Breast epithelium (tissue), 4 donors: ENCODE measurements at places on chromosomes 1 and 21. TPM values are rescaled to one million over a fixed set of nuclear protein-coding genes. Genes with fewer than 3 reads are reported as not detected.
A peak's percentile ranks its signal among the peaks of the same experiment; 100 is the strongest.

LAD1 gene
- not detected for total RNA-seq

ACOT11 gene
- total RNA-seq = 1.6 TPM

PLA2G2A gene
- 91.9 TPM for total RNA-seq

- no peak overlapping the region for H3K27ac ChIP-seq
- H3K36me3 ChIP-seq = no peaks in the 10 kb centered on the region
- H3K4me1 ChIP-seq = no peaks in the 10 kb centered on the region
These were observed 28.9 kb downstream of the VANGL1 start for GRCh38 chr1:115670476-115671175.

- DNase-seq = no peak
- H3K27me3 ChIP-seq = no peaks in the 10 kb centered on the region
- H3K27ac ChIP-seq = no peak overlapping the region
These were observed 244.7 kb downstream of the RRAGC start for GRCh38 chr1:38614861-38615260.

DNA sequence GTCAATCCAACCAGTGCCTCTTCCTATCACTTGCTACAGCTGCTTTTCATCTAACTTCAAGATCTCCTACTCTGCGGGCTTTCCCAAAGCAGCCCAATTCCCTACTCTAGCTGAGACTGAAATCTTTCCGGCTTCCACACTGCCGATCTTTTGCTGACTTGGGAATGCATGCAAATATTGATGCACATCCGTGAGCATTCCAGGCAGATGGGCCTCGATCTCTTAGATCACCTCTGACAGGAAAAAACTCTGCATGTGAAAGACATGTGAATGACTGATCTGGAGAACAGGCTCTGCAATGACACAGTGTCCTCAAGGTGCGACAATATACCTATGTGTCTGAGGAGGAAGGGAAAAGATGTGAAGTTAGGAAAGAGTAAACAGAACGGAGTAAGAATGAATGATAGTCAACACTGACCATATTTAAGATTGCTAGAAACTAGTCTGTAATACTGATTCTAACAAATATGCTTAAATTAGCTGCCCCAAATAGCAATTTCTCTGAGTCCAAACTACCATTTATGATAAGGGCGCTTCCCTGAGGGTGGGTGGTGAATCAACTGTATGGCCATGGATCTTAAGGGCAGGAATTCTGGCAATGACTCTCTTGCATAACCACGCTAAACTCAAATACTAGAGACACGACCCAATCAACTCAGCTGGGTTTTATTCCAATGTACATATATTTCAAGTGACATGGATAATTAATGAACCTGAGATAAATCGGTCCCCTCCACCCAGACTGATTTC is 8.4 kb downstream of the TAF5L start:
- H3K27ac ChIP-seq = no peak overlapping the region
- H3K36me3 ChIP-seq = peaks cover 2% of the 10 kb centered on the region
- H3K4me1 ChIP-seq = no peaks in the 10 kb centered on the region
- H3K4me3 ChIP-seq = no peak overlapping the region

GRCh38 chr1:239570878-239571277 is 184.5 kb downstream of the CHRM3 start:
- no peaks in the 10 kb centered on the region for H3K4me1 ChIP-seq
- H3K27me3 ChIP-seq = no peaks in the 10 kb centered on the region
- no peak for DNase-seq
- H3K36me3 ChIP-seq = no peaks in the 10 kb centered on the region

DNA sequence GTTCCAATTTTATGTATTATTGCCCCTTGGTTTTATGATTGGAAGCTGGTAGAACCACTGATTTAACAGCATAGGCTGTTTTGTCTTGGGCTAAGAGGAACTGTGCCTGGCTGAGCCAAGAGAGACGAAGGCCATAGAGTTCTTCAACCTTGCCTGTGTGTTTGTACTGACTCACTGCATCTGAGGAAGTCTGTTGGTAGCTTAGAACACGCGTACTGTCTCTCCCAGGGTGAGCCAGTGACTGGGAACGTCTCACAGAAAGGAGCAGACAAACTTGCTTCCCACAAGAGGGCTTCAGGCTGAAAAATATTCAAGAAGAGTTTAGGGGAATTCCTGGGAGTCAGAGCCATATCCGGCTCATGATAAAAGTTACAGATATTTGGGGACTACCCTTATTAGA is 14.9 kb downstream of the TMEM51 start:
- H3K36me3 ChIP-seq = no peaks in the 10 kb centered on the region
- no peaks in the 10 kb centered on the region for H3K27me3 ChIP-seq
- no peak for DNase-seq
- no peak overlapping the region for H3K4me3 ChIP-seq
- H3K27ac ChIP-seq = peak overlapping the region; percentile 33
- no peaks in the 10 kb centered on the region for H3K4me1 ChIP-seq

- peak within 1 kb of the TSS; percentile 88 for H3K4me3 ChIP-seq
- no peaks in the 10 kb centered on the region for H3K36me3 ChIP-seq
- no peaks in the 10 kb centered on the region for H3K4me1 ChIP-seq
These were observed at the start of gene NEXN for GRCh38 chr1:77888081-77888780. Gene NEXN, plus strand, starts transcription at chr1:77888624. Its CDS starts 27,483 bp downstream, at chr1:77916107.

DNA sequence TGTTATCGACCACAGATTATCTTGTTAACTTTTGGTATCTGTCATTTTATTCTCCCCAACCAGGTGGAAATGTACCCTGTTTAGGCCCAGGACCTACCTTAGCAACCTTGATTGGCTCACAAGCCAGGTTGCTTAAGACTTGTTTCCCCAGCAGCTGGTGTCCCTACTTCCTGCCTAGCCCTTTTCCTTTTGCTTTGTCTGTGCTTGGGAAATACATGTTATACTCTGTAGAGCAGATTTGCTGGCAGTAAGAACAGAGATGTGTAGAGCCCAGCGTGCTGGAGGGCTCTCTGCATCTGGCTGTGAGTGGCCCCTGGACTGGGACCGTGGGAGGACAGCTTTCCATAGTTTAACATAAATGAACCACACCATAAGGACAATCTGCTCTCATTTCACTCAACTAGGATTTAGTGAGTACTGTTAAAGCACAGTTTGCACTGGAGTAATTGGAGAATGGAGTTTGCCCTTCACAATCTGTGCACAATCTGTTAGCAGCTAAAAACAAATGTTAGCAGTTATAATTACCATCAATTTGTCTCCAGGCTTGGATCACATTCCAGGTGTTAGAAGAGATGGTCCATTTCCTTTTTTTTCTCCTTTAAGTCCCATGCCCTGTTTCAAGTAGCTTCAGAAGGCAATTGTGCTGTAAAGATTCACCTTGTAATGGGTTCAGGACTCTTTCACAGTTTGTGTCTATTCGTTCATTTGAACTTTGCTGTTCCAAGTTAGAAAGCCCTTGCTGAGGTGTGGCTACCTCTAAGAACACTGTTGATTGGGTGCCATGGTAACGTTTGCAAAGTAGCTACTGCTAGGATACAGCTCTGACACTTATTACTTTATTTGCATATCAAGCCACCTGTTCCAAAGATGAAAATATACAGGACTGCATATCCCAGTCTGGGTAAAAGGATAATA is at the start of gene APOBEC4:
APOBEC4 (minus strand) TSS at position 770 of the 915 bp plus-strand sequence. CDS start 4,535 bp downstream, outside the sequence.
- DNase-seq = no peak
- H3K4me1 ChIP-seq = no peaks in the 10 kb centered on the region
- H3K36me3 ChIP-seq = no peaks in the 10 kb centered on the region
- no peak within 1 kb of the TSS for H3K4me3 ChIP-seq

- no peak overlapping the region for H3K27ac ChIP-seq
- H3K27me3 ChIP-seq = no peaks in the 10 kb centered on the region
- no peak for DNase-seq
- H3K4me3 ChIP-seq = no peak overlapping the region
- no peaks in the 10 kb centered on the region for H3K4me1 ChIP-seq
These were observed 42.8 kb downstream of the SAMD13 start for GRCh38 chr1:84344286-84344685.
